Dermis blood vessel endothelial cell (primary cell): ENCODE measurements at places on chromosomes 16 and 17. TPM values are rescaled to one million over a fixed set of nuclear protein-coding genes. Genes with fewer than 3 reads are reported as not detected.

Gene PPY
- not detected in 2 replicates for total RNA-seq

Gene NRN1L
- 0.14 and 0.51 TPM in 2 replicates for total RNA-seq

Gene SHISA9
- total RNA-seq = 0.17 and 0.19 TPM in 2 replicates

Gene NDRG4
- 62.6 and 89.0 TPM in 2 replicates for total RNA-seq

Gene CAVIN1
- 768 and 840 TPM in 2 replicates for total RNA-seq

Gene GLP2R
- 0.17 TPM in 1 of 2 replicates, not detected in the other for total RNA-seq

Gene SPDYE4
- total RNA-seq = not detected in 2 replicates

Gene RRN3
- 34.3 and 44.2 TPM in 2 replicates for total RNA-seq

Gene KRT33A
- not detected in 2 replicates for total RNA-seq

Gene C17orf107
- 0.68 and 1.1 TPM in 2 replicates for total RNA-seq

Gene RGS9
- total RNA-seq = 0.19 and 1.2 TPM in 2 replicates

Gene WDR90
- total RNA-seq = 10.7 and 15.1 TPM in 2 replicates

Gene C17orf67
- total RNA-seq = 3.2 and 4.1 TPM in 2 replicates

Gene MYH1
- total RNA-seq = not detected in 2 replicates

Gene COQ7
- total RNA-seq = 23.5 and 32.1 TPM in 2 replicates
